ENCODE measurements at places on chromosomes 13 and 19. TPM values are rescaled to one million over a fixed set of nuclear protein-coding genes. Genes with fewer than 3 reads are reported as not detected.

MEIOSIN gene
- polyA plus RNA-seq: not detected

MRPL57 gene
- polyA plus RNA-seq: 46.3 TPM

GRIN3B gene
- not detected for polyA plus RNA-seq

TMEM238 gene
- not detected for polyA plus RNA-seq

OR7C1 gene
- polyA plus RNA-seq: not detected

USHBP1 gene
- 0.10 TPM for polyA plus RNA-seq

CGB8 gene
- not detected for polyA plus RNA-seq

SHISA7 gene
- not detected for polyA plus RNA-seq

ONECUT3 gene
- not detected for polyA plus RNA-seq

ZNF225 gene
- 0.98 TPM for polyA plus RNA-seq

BICRA gene
- not detected for polyA plus RNA-seq

CD79A gene
- polyA plus RNA-seq: 29.7 TPM

S1PR5 gene
- polyA plus RNA-seq: 1.3 TPM

Measured in CD4-positive, alpha-beta memory T cell (primary cell).